ENCODE measurements at places on chromosomes 12 and 14.

GRCh38 chr12:59240048-59240447, 319.7 kb upstream of the LRIG3 start:
- DNase-seq, result no peak

GRCh38 chr12:29389295-29389919, 8.4 kb upstream of the ERGIC2 start:
- no peak for DNase-seq

- no peak for DNase-seq
Measured at GRCh38 chr14:38901791-38902190, 201.2 kb downstream of the SEC23A start.

DNA sequence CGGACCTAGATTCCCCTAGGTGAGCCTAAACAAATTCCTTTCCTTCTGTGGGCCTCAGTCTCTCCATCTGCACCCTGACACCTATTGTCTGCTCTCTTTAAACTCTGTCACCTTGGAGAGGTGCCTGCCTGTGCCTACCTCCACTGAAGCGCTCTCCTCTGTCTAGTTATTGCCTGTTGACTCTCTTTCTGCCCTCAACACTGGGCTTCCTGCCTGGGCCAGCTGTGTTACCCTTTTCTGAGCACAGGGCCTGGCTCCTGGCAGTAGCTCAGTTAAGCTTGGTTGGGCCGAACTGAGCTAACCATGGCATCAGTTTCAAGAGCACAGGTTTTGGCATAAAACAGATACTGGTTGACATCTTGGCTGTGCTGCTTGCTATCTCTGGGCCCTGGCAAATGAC, 43.5 kb downstream of the PRMT8 start:
- no peak for DNase-seq

DNA sequence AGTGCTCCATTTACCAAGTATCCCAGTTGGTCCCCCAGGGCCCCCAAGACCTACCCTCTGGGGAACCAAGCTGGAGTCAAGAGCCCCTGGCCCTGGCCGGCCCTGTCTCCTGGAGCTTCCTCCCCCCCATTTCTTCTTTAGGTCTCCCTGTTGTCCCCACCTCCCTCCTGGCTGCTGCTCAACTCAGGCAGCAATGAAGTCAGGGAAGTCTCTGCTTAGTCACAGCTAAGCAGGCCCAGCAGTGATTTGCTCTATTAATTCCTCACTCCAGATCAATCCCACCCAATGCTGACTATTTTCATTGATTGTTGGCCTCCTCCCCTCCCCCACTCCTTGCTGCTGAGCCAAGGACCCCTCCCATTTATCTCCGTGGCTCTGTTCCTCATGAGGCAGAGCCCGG, 28.3 kb downstream of the VSX2 start:
- DNase-seq, result no peak
